ENCODE measurements at places on chromosomes 11 and 22.

- H3K36me3 ChIP-seq = peaks cover 1% of the 10 kb centered on the region
Measured at GRCh38 chr11:36060926-36061325, 117.1 kb downstream of the LDLRAD3 start.

DNA sequence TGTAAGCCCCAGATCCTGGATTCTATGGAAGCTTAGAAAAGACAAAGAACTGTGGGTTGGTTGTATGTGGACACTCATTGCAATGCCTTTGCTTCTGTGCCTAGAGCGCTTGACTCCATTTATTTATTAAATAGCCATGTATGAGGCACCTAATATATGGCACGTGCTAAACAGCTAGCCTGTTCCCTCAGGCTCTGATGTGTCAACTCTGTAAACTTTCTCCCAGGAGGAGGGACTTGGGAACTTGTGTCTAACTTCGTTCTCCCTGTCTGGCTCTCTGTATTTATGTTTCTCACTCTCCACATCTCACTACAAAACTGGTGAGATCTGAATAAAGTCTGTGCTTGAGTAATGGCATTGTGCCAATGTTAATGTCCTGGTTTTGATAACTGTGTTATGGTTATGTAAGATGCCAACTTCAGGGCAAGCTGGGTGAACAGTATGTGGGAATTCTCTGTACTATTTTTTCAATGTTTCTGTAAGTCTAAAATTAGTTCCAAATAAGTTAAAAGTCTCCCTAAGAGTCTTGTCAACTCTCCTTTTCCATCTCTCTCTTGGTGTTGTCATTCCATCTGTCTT lies 34.1 kb upstream of the ZBTB16 start:
- no peaks in the 10 kb centered on the region for H3K4me1 ChIP-seq
- H3K36me3 ChIP-seq = no peaks in the 10 kb centered on the region
- no peaks in the 10 kb centered on the region for H3K27me3 ChIP-seq
- no peak overlapping the region for H3K27ac ChIP-seq
- H3K4me3 ChIP-seq = no peak overlapping the region
- DNase-seq = no peak

DNA sequence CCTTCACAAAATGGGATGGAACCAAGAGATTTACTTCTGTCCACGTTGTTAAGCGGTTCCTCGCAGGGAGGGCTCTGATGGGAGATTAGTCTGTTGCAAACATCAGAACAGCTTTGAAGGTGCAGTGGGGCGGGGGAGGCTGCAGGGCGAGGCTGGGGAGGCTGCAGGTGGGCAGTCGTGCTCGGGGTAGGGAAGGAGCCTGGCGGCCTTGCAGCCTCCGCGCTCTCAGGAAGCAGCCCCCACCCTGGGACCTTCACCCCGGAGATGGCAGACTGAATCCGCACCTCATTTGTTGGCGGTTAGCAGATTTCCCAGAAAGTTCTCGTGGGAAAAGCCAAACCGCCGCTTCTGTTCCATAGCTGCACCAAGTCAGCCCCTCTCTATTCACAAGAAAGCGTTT lies 237.3 kb downstream of the BRD1 start:
- H3K4me3 ChIP-seq = no peak overlapping the region
- no peaks in the 10 kb centered on the region for H3K4me1 ChIP-seq
- DNase-seq = no peak
- H3K36me3 ChIP-seq = no peaks in the 10 kb centered on the region
- no peak overlapping the region for H3K27ac ChIP-seq

GRCh38 chr11:68584991-68585524 lies 99.3 kb upstream of the GAL start:
- no peak overlapping the region for H3K4me3 ChIP-seq
- peaks cover 95% of the 10 kb centered on the region for H3K36me3 ChIP-seq
- no peaks in the 10 kb centered on the region for H3K27me3 ChIP-seq
- DNase-seq = no peak

DNA sequence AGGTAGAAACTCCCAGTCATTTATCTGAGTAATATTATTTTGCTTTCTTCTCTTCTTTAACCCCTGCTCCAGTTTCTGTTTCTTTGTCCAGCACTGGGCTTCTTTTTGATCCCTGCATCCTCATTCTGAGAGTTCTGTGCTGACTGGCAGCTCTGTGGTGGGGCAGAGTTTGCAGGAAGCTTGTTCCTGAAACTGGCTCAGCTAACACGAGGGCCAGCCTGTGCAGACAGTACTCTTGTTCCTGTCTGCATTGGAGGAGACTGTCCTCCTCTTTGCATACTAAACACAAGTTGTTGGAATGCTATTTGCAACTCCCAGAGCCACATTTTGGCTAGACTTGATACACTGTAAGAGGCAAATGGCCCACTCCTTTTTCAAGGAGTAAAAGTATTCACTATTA lies 93.1 kb upstream of the HORMAD2 start:
- DNase-seq = no peak
- peaks cover 64% of the 10 kb centered on the region for H3K36me3 ChIP-seq
- peak overlapping the region; percentile 1 for H3K27ac ChIP-seq
- H3K4me3 ChIP-seq = no peak overlapping the region
- peaks cover 9% of the 10 kb centered on the region for H3K4me1 ChIP-seq

GRCh38 chr11:9838961-9839360 lies 175.1 kb downstream of the SWAP70 start:
- no peak overlapping the region for H3K4me3 ChIP-seq
- H3K27ac ChIP-seq = no peak overlapping the region
- no peaks in the 10 kb centered on the region for H3K27me3 ChIP-seq
- peaks cover 29% of the 10 kb centered on the region for H3K36me3 ChIP-seq
- no peaks in the 10 kb centered on the region for H3K4me1 ChIP-seq

GRCh38 chr11:93537767-93538261 lies 5.4 kb downstream of the SMCO4 start:
- no peaks in the 10 kb centered on the region for H3K27me3 ChIP-seq
- H3K27ac ChIP-seq = no peak overlapping the region
- H3K4me1 ChIP-seq = peaks cover 3% of the 10 kb centered on the region
- no peak overlapping the region for H3K4me3 ChIP-seq
- DNase-seq = no peak

DNA sequence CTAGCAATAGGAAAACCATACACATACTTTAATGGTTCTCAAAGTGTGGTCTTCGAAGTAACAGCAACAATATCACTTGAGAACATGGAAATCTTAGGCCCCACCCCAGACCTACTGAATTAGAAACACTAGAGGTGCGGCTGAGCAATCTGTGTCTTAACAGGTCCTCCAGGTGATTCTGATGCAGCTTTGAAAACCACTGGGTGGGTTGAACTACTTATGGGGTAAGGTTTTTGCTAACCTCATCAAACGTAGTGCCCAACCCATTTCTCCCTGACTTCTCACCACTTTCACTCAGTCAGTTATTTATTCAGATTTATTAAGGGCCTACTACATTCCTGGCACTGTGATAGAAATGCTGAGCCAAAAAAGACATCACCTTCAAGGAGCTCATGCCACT lies 3.7 kb downstream of the MPZL2 start:
- peaks cover 6% of the 10 kb centered on the region for H3K27me3 ChIP-seq
- H3K4me1 ChIP-seq = peaks cover 4% of the 10 kb centered on the region
- H3K27ac ChIP-seq = no peak overlapping the region
- DNase-seq = no peak
- H3K4me3 ChIP-seq = no peak overlapping the region
- H3K36me3 ChIP-seq = no peaks in the 10 kb centered on the region

DNA sequence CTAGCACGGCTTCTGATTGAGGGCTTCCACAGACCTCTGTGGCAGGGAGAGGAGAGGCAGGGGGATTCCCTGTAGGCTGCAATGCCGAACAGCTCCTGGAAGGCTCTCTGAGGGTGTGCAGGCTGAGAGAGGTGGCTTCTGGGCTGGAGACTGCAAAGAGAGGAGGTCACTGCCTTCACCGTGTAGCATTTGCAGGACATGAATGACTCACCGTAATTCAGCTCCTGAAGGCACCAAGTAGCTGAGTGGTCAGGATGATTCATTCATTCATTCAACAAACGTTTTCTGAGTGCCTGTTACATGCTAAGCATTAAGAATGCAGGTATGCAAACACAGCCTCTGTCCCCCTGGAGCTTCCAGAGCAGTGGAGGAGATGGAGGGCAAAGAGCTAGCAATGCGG lies 18.0 kb upstream of the EIF3D start:
- no peak overlapping the region for H3K27ac ChIP-seq
- H3K4me1 ChIP-seq = peaks cover 5% of the 10 kb centered on the region
- H3K27me3 ChIP-seq = no peaks in the 10 kb centered on the region
- H3K4me3 ChIP-seq = no peak overlapping the region
- no peaks in the 10 kb centered on the region for H3K36me3 ChIP-seq
